ENCODE measurements at places on chromosomes 7 and 10.

DNA sequence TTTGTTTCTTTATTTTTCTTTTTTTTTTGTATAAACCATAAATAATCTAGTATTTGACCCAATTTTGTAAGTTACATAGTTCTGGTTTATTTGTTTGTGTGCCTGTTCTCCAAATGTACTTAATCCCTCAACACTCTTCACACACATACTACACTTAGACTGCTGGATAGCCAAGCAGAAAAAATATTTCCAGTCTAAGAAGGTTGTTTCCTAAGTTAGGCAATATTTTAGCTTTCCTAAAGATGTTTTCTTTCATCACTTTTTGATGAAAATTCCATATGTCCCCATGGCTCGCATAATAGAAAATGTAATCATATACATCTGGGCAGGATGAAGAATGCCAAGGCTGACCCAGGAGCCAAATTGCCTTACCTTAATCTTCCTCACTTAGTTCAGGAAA lies 105.3 kb downstream of the PPP1R3A start:
- DNase-seq: peak; percentile 14

GRCh38 chr7:17185690-17186070 lies 112.8 kb upstream of the AHR start:
- peak; percentile 85 for DNase-seq

- DNase-seq: no peak
Measured at GRCh38 chr7:106652092-106652491, 8.9 kb downstream of the CCDC71L start.

- no peak for DNase-seq
Measured at GRCh38 chr7:76232698-76233097, 31.0 kb downstream of the SRRM3 start.

- no peak for DNase-seq
Measured at GRCh38 chr7:144519925-144520324, 116.4 kb upstream of the NOBOX start.

GRCh38 chr7:152341039-152341913 lies 94.5 kb downstream of the KMT2C start:
- peak; percentile 57 for DNase-seq

GRCh38 chr7:40723829-40724228 lies 589.0 kb downstream of the SUGCT start:
- no peak for DNase-seq

DNA sequence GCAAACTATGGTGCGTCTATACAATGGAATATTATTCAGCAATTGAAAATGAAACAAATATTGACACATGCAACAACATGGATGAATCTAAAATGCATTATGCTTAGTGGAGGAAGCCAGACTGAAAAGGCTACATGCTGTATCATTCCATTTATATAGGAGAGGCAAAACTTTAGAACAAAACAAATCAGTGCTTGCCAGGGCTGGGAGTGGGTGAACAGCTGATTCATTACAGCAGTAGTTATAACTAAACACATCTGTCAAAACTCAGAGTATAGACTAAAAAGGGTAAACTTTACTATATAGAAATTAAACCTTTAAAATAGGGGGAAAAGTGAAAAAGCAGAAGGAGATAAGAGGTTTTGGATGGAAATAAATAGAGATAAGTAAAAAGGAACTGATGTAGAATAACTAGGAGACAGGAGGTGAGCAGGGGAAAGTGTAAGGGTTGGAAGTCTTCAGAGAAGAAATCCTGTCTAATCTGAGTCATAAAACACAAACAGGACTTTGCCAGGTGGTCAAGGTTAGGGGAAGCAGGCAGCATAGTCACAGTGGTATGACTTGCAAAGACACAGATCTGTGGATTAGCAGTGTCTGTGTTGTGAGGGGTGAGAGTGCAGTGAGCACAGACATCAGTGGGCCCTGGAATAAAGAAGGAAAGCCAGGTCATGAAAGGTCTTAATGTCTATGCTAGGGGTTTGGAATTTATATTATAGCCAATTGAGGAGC lies 349.8 kb downstream of the PHTF2 start:
- DNase-seq: no peak

DNA sequence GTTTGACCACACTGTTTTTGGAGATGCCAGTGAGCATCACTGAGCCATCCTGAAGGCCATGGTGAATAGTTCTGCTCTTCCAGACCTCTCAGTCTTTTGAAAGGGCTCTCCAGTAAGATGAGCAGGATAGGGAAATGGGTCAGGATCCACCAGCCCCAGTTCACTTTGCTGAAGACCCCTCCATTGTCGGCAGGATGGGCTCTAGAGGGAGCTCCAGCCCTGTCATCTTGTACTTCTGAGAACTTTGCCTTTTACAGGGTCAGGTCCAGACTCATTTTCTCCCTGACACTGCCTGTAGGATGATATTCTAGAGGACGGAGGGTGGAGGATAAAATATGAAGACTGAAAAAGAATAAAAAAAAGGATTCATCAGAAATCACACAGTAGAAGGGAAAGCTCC lies 13.1 kb downstream of the LHFPL3 start:
- no peak for DNase-seq

GRCh38 chr10:27998178-27998953 lies 513 bp downstream of the ODAD2 start:
- DNase-seq: peak; percentile 24

GRCh38 chr7:103576641-103577040 lies 130.6 kb upstream of the SLC26A5 start:
- no peak for DNase-seq

GRCh38 chr10:58586282-58587245 lies 73.9 kb downstream of the BICC1 start:
- peak; percentile 30 for DNase-seq

GRCh38 chr10:71603150-71603549 lies 116.4 kb downstream of the C10orf105 start:
- DNase-seq: no peak

DNA sequence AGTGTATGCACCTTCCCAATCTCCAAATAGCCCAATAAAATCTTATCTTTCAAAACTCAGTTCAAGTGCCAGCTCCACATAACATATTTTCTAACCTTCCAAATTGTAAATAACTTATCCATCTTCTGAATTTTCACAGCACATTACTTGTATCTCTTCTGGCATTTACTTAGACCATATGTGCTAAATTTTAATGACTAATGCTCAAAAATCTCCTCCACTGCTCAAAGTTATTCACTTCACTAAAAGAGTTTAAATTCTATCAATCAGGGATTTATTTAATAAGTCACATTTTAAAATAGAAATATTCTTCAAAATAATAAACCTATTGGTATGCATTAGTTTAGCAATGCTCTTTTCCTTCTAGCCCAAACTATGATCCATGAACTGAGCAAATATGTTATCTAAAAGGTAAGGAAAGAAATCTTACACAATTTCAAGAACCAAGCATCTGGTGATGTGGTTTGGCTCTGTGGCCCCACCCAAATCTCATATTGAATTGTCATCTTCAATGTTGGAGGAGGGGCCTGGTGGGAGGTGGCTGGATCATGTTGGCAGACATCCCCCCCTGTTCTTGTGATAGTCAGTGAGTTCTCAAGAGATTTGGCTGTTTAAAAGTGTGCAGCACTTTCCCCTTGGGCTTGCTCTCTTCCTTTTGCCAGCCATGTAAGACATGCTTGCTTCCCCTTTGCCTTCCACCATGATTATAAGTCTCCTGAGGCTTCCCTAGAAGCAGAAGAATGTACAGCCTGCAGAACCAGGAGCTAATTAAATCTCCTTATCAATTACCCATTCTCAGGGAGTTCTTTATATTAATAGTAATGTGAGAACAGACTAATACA lies 28.1 kb upstream of the GPR22 start:
- peak; percentile 58 for DNase-seq

GRCh38 chr7:91796122-91796521 lies 84.4 kb downstream of the MTERF1 start:
- no peak for DNase-seq

DNA sequence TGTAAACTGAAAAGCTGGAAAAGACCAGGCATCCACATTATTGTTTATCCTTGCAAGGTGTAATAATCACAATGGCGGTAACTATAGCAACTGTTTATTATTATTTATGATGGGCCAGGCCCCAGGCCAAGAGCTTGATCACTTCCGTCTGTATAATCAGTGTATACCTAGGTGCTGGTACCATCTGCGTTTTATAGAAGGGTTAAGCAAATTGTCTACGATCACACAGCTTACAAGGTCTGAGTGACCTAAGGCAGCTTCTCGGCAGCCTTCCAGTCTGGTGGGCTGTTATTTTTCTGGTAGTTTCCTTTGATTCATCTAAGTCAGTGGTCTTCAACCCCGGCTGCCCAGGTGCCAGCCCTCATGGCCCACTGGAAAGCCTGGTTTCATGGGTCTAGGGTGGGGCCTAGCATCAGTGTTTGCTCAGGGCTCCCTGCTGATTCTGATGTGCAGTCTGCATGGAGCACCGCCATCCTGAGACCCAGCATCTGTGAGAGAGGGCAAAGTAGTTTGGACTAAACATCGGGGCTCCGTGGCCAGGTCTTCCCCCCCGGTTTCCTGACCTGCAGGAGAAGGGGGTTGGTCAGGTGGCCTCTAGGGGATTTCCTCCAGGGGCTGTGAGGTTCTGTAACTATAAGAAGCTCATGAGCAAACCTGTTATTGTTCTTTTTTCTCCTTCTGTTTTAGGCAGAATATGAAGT lies 146.4 kb downstream of the RGS10 start:
- no peak for DNase-seq

- no peak for DNase-seq
Measured at GRCh38 chr10:62025134-62025794, 123.8 kb downstream of the ARID5B start.

DNA sequence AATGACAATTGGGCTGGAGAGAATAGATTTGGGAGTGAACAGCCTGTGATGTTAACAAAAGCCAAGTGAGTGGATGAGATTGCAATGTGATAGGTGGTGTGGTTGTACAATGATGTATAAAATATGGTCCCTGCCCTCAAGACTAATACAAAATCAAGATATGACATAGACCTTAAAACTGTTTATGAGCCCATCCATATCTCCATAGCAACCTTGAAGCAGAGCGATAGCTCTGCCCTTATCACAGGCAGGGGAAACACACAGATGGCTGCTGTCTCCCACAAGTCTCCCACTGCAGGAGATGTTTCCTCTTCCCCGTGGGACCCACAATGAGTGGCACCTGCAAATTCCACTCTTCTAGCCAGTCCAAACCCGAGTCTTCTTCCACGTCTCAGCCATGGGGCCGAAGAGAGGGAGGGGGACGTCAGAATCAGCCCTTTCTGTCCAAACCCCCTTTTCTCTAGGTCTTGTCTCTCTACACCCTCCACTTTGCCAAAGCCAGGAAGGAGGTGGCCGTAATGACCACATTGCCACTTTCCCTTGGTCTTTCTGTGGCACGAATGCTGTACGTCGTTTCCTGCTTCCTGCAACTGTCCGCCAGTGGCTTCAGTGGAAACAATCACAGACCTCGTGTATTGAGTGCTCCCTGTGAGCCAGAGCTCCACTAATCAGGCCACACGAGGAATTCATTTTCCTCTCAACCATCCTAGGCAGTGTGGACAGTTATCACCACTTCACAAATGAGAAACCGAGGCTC lies 7.5 kb upstream of the TBXAS1 start:
- no peak for DNase-seq

- DNase-seq: no peak
Measured at GRCh38 chr7:132901241-132901640, 180.6 kb downstream of the CHCHD3 start.

DNA sequence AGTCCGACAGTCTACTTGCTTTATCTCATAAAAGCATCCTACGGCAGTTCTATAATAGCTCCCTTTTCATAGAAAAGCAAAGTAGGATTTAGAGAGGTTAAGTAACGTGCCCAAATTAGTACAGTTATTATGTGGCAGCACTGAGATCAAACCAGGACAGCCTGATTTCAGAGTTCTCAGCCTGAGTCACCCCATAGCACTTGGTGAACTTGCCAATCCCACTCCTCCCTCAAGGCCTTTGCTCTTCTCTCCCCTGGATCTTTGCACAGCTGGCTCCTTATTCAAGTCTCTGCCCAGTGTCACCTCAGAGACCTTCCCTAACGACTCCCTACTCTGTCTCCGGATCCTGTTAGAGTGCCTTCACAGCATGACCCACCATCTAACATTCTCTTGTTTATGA lies 438.0 kb upstream of the NFE2L3 start:
- DNase-seq: no peak

- peak; percentile 60 for DNase-seq
Measured at GRCh38 chr7:18019555-18019954, 8.1 kb downstream of the PRPS1L1 start.

GRCh38 chr7:101630591-101630990 lies 1.5 kb upstream of the MYL10 start:
- DNase-seq: no peak

DNA sequence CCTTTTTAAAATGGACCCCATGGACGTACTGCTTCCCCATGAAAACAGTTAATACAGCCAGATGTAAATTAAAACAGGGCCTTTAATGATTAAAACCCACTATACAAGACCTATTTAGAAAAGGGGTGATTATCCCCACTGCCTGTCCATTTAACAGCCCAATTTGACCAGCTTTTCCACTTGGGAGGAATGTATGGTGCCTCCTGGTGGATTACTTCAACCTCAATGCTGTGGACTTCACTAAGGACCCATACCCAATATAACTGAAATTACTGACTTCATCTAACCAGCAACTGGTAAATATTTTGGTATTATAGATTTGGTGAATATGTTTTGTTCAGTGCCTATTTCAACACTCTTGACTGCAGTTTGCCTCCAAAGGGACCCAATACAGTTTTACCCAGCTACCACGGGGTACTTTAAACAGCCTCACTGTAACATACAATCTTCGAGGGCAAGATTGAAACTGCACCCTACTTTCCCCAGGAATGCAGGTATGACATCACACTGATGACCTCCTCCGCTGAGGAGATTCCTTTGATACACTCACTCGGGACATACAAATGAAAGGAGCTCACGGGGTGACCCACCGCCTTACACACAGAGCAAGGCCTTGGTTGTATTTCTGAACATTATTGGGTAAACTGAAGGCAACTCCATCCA lies 192.8 kb downstream of the DNAJC1 start:
- DNase-seq: no peak

GRCh38 chr7:79936281-79936983 lies 198.2 kb upstream of the GNAI1 start:
- no peak for DNase-seq

GRCh38 chr7:20200971-20201370 lies 16.2 kb downstream of the MACC1 start:
- no peak for DNase-seq

- DNase-seq: no peak
Measured at GRCh38 chr10:16639471-16639870, 117.8 kb upstream of the C1QL3 start.

Data from fibroblast of upper back skin (primary cell).